ENCODE measurements at places on chromosomes 11 and 22. TPM values are rescaled to one million over a fixed set of nuclear protein-coding genes. Genes with fewer than 3 reads are reported as not detected.

Gene LDHAL6A
- not detected for total RNA-seq

Gene STT3A
- 144 TPM for total RNA-seq

Gene FAM180B
- 0.50 TPM for total RNA-seq

Gene LGR4
- 51.5 TPM for total RNA-seq

Gene SLC17A6
- 1.4 TPM for total RNA-seq

Gene PLXNB2
- total RNA-seq = 128 TPM

Gene SLC22A25
- not detected for total RNA-seq

Gene KRTAP5-2
- total RNA-seq = not detected

Gene ESAM
- 1.1 TPM for total RNA-seq

DNA sequence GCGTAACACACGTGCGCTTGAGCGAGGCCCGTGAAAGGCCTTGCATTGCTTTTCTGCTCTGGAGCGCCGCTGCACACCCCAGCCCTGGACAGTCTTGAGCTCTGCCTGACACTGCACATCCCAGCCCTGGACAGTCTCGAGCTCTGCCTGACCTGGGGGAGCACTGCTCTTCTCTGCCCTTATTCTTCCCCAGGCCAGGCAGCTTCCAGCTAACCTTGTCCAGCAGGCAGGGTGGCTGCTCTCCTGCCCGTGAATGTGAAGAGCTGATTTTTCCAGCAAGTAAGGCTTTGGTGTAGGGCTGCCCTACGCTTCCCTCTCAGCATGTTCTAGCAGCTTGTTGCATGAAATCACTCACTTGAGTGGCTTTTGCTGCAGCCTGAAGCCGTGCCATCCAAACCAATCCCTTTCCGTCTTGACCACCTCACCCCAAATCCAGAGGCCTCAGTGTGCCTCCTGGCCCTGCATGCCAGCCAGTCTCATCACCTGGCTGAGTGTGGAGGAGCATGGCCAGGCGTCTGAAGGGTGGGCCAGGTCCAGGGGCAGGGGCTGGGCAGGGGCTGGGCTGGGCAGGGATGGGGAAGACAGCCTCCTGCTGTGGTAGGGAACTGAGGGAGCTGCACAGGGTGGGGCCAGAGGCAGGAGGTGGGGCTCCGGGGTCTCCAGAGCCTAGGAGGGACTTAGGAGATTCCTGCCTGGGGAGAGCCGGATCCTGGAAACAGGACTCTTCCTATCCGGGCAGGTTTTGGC is 89.5 kb upstream of the B3GAT1 start:
- H3K36me3 ChIP-seq = no peaks in the 10 kb centered on the region
- no peak overlapping the region for H3K27ac ChIP-seq
- DNase-seq = no peak
- peaks cover 11% of the 10 kb centered on the region for H3K27me3 ChIP-seq
- peaks cover 14% of the 10 kb centered on the region for H3K4me1 ChIP-seq

- peak overlapping the region; percentile 3 for H3K27ac ChIP-seq
- H3K27me3 ChIP-seq = no peaks in the 10 kb centered on the region
- no peak for DNase-seq
These were observed 5.7 kb downstream of the MUC5AC start for GRCh38 chr11:1163321-1163910.

GRCh38 chr11:4164884-4165590 is 70.4 kb downstream of the RRM1 start:
- no peaks in the 10 kb centered on the region for H3K27me3 ChIP-seq
- H3K4me1 ChIP-seq = no peaks in the 10 kb centered on the region
- no peak overlapping the region for H3K27ac ChIP-seq
- DNase-seq = no peak
- H3K4me3 ChIP-seq = no peak overlapping the region

DNA sequence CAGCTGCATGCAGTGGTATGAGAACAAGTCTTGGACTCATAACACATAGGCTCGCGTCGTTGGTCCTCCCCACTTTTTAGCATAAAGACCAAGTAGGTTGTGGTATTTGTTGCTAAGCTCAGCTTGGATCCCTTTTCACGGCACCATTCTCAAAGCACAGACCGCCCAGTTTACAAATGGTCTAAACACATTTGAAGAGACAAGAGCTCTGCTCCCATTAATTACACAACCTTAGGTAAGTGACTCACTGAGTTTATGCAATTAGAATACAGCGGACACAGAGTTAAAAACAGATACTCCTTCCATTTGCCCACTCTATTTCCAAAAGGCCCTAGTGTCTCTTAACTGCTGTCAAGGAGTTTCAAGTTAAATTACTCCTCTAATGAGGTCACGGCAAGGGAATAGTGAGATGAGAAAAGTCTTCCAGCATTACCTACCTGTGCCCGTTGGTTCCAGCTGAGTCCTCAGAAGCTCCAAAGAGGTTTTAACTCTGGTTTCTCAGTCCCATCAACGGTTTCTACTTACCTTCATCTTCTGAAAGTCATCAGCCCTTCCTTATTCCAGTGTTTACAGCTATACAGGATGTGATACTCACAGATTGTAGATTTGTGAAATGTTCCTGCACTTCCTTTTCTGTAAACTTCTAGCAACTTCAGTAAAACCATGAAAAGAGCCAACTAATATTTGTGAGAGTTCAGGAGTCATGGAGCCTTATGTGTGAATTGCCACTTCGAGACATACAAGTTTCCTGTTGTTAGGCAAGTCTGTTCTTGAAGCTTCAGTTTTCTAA is at the start of gene MS4A6A:
MS4A6A (minus strand) TSS at position 543 of the 790 bp plus-strand sequence. CDS start 1,356 bp downstream, outside the sequence.
- no peaks in the 10 kb centered on the region for H3K27me3 ChIP-seq
- no peaks in the 10 kb centered on the region for H3K4me1 ChIP-seq
- DNase-seq = no peak
- peaks cover 2% of the 10 kb centered on the region for H3K36me3 ChIP-seq

GRCh38 chr11:128499613-128500253 is 87.6 kb downstream of the ETS1 start:
- H3K4me3 ChIP-seq = no peak overlapping the region
- peaks cover 64% of the 10 kb centered on the region for H3K4me1 ChIP-seq
- no peak for DNase-seq
- H3K27me3 ChIP-seq = peaks cover 85% of the 10 kb centered on the region
- peaks cover 3% of the 10 kb centered on the region for H3K36me3 ChIP-seq

DNA sequence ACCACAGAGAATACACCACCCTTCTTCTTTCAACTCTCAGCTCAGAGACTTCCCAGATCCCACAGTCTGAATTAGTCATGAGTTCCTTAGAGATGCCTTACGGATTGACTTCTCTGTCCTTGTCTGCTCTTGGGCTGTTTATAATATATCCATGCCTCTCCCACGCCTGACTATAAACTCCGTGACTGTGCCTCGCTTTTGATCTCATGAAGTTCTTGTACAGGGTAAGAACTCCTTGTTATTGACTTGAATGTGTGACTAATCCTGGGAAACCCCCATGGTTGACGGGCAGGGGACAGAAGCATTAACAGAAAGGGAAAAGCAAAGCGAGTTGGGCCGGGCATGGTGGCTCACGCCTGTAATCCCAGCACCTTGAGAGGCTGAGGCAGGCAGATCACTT is 62.4 kb upstream of the POU2AF1 start:
- H3K27ac ChIP-seq = no peak overlapping the region
- H3K4me1 ChIP-seq = peaks cover 11% of the 10 kb centered on the region
- H3K36me3 ChIP-seq = no peaks in the 10 kb centered on the region
- no peak overlapping the region for H3K4me3 ChIP-seq
- peaks cover 12% of the 10 kb centered on the region for H3K27me3 ChIP-seq

- H3K36me3 ChIP-seq = peaks cover 2% of the 10 kb centered on the region
- DNase-seq = no peak
- no peaks in the 10 kb centered on the region for H3K4me1 ChIP-seq
- no peak overlapping the region for H3K4me3 ChIP-seq
- no peaks in the 10 kb centered on the region for H3K27me3 ChIP-seq
These were observed 564.9 kb downstream of the CNTN5 start for GRCh38 chr11:99585606-99586005.

DNA sequence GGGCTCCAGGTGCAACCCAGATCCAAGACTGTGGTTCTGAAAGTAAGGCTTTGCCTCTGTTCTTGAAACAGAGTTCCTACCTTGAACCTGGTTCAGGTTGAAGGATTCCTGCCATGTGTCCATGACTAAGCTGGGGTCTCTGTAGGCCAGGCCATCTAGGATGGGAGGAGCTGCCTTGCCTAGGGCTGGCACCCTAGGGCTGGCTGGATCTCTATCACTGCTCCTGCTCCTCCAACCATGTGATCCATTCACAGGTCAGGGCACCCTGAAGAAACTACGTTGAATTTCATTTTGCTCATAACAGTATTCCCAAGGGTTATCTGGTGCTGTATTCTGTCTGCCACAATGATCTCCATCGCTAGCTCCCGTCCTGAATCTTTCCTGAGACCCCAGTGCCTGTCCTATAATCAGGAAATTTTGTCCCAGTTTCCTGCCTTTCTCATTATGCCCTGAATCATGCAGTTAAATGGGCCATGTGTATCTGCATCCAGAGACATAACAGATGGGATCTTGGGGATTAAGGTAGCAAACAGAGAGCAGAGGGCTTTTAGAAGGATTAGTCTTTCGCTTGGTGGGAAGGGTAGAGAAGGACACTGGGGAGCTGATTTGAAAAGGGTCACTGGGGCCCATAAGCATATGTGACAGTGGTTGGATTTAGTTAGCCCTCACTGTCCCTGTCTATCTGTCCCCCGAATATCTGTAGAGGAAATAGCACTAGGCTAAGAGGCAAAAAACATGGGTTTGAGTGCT is 98.2 kb upstream of the MTMR2 start:
- DNase-seq = no peak
- no peaks in the 10 kb centered on the region for H3K36me3 ChIP-seq
- no peak overlapping the region for H3K27ac ChIP-seq
- no peaks in the 10 kb centered on the region for H3K4me1 ChIP-seq
- H3K27me3 ChIP-seq = no peaks in the 10 kb centered on the region

- H3K4me1 ChIP-seq = peaks cover 43% of the 10 kb centered on the region
- H3K27ac ChIP-seq = peak overlapping the region; percentile 16
- no peak overlapping the region for H3K4me3 ChIP-seq
These were observed 94.2 kb upstream of the RTL6 start for GRCh38 chr22:44592126-44592823.

DNA sequence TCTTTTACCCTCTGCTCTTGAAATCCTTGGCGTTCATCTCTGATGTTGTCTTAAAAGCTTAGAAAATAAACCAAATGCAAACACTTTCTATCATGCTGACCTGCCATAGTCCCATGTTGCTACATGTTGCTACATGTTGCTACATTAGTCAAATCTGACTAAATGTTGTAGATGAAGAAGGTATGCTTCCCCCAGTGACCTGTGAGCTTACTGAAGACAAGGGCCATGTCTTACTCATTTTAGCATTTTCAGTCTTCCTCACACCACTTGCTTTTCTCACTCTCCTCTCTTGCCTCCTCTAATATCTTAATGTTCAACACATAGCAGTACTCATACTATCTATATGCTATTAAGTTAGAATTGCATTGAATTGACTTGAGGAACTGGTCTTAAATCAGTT is 346.4 kb upstream of the MTNR1B start:
- H3K4me3 ChIP-seq = no peak overlapping the region
- H3K27me3 ChIP-seq = no peaks in the 10 kb centered on the region
- H3K36me3 ChIP-seq = peaks cover 5% of the 10 kb centered on the region
- H3K27ac ChIP-seq = no peak overlapping the region

DNA sequence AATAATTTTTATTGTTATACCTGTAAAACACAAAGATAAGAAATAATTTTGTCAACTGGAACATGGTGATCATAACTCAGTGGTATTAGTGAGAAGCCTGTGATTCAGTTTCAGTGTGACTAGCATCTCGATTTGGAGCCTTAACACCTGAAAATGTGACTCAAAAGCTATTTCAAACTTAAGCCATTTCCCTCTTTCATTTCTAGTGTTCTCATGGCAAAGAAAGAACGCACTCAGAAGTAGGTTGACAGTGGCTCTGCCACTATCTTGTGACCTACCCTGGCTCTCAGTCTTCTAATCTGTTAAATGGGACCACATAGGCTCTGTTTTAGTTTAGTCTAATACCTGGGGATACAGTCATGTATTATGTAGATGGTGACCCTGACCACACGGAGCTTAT is 62.7 kb downstream of the ISX start:
- H3K27me3 ChIP-seq = peaks cover 19% of the 10 kb centered on the region
- H3K4me3 ChIP-seq = no peak overlapping the region
- DNase-seq = no peak
- no peak overlapping the region for H3K27ac ChIP-seq

GRCh38 chr22:29811377-29811776 is 26.7 kb downstream of the ASCC2 start:
- DNase-seq = no peak
- H3K36me3 ChIP-seq = peaks cover 10% of the 10 kb centered on the region
- no peak overlapping the region for H3K27ac ChIP-seq
- no peak overlapping the region for H3K4me3 ChIP-seq

DNA sequence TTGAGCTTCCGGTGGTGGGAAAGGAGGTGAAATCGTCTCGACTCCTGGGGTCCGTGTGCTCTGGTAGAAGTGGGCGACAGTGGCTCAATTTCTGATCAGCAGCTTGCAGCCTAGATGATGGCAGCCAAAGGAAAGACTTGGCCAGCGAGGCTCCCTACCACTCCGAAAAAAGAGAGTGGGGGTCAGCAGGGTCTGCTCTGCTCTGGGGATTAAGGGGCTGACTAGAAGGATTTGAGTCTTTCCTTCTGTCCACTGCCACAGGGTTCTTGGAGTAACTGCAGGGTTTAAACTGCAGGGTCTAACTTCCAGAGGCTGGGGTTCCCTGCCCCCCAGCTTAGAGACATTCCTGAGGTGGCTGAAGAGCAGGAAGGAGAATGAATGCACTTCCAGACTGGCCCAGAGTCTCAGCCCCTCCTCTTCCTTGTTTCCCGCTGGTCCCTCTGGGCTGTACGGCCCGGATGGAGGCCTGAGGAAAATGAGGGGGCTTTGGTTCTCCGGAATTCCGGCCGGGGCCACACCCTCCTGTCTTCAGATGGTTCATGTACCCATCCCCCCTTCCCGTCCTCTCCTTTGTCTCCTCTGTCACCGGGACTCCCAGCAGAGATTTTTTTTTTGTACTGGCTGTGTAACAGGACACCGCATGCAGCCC is 907 bp downstream of the SERPINH1 start:
- DNase-seq = peak; percentile 64
- peaks cover 4% of the 10 kb centered on the region for H3K36me3 ChIP-seq
- peak overlapping the region; percentile 100 for H3K27ac ChIP-seq
- H3K4me3 ChIP-seq = peak overlapping the region; percentile 99
- no peaks in the 10 kb centered on the region for H3K27me3 ChIP-seq

DNA sequence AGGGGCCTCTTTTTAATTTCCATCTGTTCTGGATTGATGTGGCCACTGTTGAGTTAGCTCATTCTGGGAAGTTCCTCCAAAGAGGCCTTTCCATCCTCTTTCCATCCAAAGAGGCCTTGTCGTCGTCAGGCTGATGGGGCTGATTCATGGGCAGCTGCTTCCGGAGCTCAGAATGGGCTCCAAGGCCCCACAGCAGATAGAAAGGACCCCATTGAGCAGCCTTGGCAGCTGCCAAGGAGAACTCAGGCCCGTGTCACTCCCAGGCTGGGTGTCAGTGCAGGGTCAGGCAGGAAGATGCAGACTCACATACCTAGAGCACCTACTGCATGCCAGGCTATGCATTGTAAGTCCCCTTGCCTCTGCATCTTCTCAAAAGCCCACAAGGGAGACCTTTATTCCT is 524.1 kb downstream of the MIAT start:
- no peaks in the 10 kb centered on the region for H3K4me1 ChIP-seq
- H3K27ac ChIP-seq = no peak overlapping the region
- peaks cover 8% of the 10 kb centered on the region for H3K27me3 ChIP-seq
- DNase-seq = no peak

GRCh38 chr22:35930933-35931332 is 97.7 kb downstream of the RBFOX2 start:
- H3K4me1 ChIP-seq = peaks cover 17% of the 10 kb centered on the region
- no peak for DNase-seq
- H3K36me3 ChIP-seq = no peaks in the 10 kb centered on the region
- H3K27me3 ChIP-seq = no peaks in the 10 kb centered on the region
- no peak overlapping the region for H3K27ac ChIP-seq

- no peak for DNase-seq
- no peak overlapping the region for H3K4me3 ChIP-seq
- no peak overlapping the region for H3K27ac ChIP-seq
- no peaks in the 10 kb centered on the region for H3K36me3 ChIP-seq
These were observed 101.8 kb upstream of the CTSC start for GRCh38 chr11:88439356-88439755.
